Stimulated activated CD4-positive, alpha-beta T cell treated with anti-CD3 and anti-CD28 coated beads, Interleukin-4, amount 100 ng/mL, for 24 hours (primary cell): ENCODE measurements at places on chromosomes 1 and 21.
A peak's percentile ranks its signal among the peaks of the same experiment; 100 is the strongest.

DNA sequence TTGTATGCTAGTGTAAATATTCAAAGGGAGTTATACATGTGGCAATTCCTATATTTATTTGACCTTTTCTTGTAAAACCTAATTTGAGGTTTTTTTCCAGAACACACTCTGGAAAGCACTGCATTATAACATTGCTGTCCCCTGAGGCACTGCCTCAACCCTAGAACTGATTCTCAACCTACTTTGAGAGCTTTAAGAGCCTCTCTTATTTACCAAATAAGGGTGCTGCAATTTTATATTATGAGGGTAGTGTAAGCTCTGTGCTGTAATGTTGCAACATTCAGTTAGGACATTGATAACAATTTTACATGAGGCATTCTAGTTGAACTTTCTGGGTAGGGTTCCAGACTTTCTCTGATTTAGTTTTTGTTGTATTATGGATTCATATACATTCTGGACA lies 302.2 kb upstream of the DEPDC1 start:
- no peak for DNase-seq

GRCh38 chr1:23657659-23658275 lies 33.8 kb upstream of the RPL11 start:
- peak; percentile 42 for DNase-seq

- DNase-seq: no peak
Measured at GRCh38 chr1:225418598-225418997, 9.2 kb downstream of the LBR start.

DNA sequence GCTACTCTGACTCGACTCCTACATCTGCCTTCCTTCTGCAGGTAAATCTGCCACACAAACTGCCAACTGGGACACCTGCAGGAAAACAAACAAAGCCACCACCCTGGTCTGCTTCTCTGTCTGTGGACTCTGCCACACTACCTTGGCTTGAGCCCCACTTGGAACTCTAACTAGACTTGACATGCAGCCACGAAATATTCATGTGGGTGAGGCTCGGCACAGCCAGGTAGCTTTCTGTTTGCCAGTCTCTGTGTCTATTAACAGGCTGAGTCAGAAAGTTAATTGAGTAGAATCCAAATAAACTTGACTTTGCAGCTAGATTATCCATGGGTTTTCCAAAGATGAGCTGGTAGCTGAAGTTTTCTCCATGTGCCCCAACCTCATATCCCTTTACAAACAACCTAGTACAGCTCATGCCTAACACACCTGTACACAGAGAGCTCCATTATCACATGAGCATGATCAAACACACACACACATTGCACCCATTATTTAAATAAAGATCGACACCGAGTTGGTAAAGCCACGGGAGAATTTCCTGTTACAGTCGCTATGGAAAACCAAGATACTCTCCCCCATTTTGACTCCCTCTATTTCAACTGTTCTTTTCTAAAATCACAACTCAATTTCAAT lies 808 bp downstream of the C1orf116 start:
- DNase-seq: no peak

DNA sequence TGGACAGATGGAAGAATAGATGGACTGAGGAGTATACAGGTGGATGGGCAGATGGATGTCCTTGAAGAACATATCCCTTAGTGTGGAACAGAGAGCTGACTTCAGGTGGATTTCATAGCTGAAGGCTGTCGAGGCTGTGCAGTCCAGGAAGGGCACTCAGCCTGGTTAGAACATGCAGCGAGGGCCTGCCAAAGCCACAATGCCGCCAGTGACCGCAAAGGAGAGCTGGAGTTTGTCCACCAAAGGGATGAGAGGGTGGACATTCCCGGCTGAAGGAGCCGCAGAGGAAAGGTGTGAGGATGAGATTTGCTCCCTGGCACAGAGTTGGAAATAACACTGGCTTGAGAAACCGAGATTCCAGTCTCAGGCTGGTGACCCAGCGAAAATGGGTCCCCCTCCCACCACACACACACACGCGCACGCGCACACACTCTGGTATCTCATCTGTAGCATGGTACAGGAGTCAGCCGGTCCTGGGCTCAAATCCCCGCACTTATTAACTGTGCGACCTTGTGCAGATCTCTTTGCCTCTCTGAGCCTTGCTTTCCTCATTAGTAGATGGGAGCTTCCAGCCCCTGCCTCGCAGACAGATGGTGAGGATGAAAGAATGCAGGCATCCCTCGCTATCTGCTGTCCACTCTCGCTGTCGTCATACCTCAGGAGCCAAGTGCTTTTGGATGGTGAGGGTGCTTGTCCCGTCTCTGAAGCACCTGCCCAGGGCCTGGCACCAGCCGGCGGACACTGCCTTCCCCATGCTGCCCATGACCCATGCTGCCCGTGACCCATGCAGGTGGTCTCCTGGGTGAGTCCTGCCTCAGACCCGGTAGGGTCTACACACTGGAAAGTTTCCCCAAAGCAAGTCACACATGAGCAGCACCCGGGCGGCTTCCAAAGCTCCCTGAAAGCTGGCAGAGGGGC lies 26.8 kb upstream of the EFHD2 start:
- no peak for DNase-seq

DNA sequence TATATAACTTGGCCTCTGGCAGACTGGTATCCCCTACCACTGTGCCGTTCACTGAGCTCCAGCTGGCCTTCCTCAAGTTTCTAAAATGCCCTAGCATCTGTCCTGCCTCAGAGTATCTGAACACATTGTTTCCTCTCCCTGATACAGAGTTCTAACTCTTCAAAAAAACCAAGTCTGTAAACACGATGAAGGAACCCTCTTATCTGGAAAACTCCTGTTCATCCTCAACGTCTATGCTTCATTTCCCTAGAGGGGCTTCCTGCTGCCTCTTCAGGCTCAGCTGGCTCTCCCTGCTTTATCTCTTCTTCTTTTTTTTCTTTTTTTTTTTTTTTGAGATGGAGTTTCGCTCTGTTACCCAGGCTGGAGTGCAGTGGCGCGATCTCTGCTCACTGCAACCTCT lies 5.6 kb downstream of the BSDC1 start:
- DNase-seq: no peak

DNA sequence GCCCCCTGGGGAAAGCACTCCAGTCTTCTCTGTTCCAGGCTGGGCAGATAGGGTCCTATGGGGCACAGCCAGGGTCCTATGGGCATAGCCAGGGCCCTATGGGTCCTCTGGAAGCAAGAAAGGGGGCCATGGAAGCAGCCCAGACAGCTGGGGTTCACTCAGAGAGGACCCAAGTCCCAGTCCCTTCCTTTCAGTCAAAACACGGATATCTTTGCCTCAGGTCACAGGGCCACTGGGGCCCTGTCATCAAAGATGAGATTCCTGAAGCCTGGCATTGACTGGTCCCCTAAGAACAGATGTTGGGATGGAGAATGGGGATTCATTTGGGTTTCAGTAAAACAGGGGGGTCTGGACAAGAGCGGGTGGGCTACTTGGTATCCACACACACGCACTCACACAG lies 8.5 kb downstream of the IGSF8 start:
- no peak for DNase-seq
